ENCODE measurements at places on chromosomes 11 and 22.

DNA sequence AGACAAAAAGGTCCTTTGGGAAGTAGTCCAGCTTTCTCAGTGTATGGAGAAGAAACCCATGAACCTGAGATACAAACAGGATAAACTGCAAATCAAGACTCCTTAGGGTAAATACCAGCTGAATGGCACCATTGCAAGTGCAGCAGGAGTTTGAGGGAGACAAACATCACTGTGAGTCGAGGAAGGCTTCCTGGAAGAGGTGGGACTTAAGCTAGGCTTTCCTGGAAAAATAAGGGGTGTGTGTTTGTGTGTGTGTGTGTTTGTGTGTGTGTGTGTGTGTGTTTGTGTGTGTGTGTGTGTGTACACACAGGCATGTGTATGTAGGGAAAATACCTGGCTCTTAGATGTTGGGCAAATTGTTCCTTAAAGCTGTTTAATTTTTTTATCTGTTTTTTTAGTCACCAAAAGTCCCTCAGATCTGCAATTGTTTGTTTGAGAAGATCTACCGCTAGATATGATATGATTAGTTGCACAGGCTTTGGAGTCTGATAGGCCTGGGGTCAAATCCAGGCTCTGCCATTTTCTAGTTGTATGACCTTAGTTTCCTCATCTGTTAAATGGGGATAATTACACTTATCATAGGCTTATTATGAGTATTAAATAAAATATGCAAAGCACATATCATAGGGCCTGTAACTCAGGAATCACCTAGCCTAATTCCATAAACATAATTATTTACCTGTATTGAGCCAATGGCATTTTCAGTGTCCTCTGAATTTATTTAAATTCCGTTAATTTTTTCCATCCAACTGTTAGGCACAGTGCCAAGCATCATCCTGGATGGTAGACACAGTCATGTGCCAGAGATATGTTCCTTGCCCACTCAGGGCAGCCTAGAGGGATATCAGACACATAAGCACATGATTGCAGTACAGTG lies 85.6 kb upstream of the EED start:
- DNase-seq = no peak

DNA sequence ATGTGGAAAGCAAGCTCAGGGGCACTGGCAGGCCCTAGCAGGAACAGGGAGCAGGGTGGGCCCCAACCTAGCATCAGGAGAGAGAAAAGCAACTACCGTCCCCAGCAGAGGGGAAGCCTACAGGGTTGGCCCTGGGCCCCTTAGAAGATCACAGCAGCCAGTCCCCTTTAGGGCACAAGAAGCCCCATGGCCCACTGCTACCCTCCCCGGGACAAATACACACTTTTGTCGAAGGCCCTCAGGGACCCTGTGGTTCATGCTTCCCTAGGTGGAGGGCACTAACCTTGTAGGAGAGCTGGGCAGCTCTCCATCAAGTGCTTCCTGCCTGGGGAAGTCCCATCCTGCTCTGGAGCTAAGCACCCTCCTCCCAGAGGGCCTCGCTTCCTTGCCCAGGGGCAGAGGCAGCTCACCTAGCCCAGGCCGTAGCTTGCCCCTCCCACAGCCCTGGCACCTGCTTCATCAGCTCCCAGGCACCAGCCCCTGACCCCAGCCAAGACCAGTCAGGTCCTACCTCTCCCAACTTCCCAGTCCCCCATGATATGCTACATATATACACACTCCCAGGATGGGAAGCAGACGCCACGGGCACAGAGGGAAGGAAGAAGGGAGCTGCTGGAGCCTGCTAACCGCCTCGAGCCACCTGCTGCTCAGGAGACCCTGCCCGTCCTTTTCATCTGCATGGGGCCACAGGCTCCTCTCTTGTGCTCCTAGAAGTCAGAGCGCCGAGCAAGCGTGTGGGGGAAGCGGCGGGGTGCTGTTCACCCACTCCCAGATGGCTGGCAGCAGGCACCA lies 20.1 kb downstream of the SUN2 start:
- no peak for DNase-seq

- no peak for DNase-seq
Observed at GRCh38 chr22:39661842-39662685, 91.5 kb downstream of the CACNA1I start.

GRCh38 chr11:130441719-130442118 lies 6.7 kb upstream of the ADAMTS15 start:
- no peak for DNase-seq

DNA sequence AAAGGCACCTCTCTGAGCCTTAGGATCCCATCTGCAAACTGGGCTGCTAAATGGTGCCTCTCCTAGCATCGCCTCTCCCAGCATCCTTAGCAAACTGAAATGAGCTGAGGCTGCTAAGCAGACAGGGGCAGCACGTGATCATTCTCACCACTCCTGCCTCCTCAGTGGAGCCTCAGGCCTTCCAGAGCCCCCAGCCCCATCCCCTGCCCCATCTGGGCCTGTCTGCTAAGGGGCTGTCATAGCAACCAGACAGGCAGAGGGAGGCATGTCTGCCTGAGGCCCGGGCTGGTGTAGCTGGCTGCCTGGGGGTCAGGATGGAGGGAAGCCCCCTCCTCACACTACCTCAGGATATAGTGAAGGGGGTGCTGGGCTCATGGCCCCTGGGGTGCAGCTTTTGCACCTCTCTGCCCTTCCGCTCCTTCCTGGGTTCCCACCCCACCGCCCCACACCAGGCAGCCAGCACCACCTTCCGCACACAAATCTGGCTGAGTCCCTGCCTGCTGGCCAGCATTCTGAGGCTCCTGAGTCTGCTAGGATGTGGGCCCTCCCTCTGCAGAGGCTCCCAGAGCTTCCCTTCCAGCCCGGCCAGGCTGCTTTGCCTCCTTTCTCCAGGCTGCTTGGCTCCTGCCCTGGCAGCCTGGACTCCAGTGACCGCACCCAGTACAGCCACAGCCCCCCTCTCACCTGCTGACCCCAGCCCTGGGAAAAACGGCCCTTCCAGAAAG lies 47.5 kb upstream of the TTLL12 start:
- peak; percentile 21 for DNase-seq

- DNase-seq = peak; percentile 74
Observed at GRCh38 chr22:50526108-50526833, 873 bp upstream of the SCO2 start.

- no peak for DNase-seq
Observed at GRCh38 chr22:37060801-37061610, 9.5 kb downstream of the KCTD17 start.

- DNase-seq = no peak
Observed at GRCh38 chr11:77346906-77347603, 45.6 kb upstream of the GDPD4 start.

DNA sequence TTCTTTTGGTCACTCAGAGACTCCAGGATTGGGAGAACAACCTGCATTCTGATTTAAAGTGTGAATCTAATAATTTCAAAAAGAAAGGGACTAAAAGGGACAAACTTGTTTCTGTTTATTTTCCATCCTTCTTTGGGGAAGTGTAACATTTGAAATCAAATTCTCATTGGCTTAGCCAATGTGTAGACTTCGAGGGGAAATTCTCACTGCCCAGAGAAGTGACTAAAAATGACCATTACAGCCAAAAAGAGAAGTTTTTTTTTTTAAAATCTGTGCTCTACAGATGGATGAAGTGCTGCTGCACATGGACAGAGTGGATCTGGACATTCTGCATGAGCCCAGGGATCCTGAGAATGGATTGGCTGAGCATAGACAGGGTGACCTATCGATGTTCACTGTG lies 49.4 kb upstream of the ELF5 start:
- DNase-seq = no peak

GRCh38 chr11:109510316-109510715 lies 88.3 kb downstream of the C11orf87 start:
- DNase-seq = no peak

GRCh38 chr11:2790568-2790921 lies 90.8 kb upstream of the KCNQ1OT1 start:
- DNase-seq = no peak

DNA sequence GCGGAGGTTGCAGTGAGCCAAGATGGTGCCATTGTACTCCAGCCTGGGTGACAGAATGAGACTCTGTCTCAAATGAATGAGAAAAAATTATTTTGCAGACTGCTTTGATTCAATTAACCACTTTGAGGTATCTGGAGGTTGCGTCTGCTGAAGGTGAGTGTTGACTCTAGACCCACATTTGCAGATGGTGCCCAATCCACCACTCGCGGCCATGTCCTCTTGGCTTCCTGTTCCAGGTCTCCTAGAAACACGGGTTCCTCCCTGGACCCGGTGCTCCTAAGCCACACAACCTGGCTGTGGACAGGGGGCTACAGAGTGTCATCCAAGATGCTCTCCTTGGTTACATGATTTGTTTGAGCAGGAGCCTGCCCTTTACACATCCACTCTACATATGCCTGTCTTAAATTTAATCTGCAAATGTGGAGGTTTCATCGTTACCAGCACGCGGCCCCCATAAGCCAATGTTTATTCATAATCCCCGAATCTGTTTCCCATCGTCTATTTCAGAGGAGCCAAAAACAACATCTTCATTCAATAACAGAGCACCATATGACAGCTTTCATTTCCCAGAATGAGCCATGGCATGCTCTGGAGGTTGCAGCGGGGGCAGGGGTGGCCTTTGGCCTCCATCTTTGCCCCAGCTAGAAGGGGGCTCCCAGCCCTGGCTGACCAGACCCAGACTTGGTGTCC lies 377.2 kb downstream of the CTTN start:
- no peak for DNase-seq

DNA sequence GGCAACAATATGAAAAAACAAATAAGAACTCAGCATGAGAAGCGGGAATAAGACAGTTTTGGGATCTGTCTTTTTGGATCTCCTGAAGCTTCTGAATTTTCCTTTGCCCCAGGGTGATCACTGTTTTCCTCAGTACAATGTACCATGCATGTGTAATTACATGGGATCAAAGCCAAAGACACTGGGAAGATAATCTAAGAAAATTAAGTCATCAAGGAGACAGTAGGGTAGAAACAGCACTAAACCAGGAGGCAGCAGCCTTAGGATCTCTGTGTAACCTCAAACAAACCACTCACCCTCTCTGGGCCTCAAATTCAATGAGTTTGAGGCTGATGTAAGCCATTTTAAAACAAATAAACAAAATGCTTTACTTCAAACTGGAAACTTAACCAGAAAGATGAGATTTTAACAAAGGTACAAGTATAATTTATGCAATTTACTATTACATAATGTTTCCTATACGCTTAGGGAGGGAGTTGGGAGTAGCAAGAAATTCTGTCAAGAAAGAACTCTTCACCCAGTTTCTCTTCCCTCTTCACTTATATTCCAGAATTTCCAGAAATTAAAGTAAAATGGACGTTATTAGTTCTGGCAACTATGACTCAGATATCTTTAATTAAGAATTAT lies 77.0 kb downstream of the RAB30 start:
- DNase-seq = no peak

GRCh38 chr22:50678218-50678650 lies 5.6 kb downstream of the SHANK3 start:
- no peak for DNase-seq

DNA sequence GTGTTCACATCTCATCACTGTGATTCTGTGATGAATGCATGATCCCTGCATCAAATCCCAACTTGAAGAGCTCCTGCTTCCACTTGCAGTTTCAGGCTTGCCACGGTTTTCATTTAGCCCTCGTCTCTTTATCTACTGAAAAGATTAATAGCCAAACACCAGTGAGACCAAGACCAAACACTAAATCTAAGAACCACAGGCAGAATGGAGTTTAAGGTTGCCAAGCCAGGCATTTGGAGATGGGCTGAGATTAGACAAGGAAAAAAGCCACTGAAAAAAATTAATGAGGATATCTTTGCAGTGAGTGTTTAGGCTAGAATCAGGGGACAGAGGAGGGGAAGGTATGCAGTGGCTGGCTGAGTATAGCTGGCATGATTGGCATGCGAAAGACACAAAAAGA lies 227.2 kb upstream of the BLID start:
- DNase-seq = no peak

GRCh38 chr11:77801477-77801876 lies 19.0 kb downstream of the RSF1 start:
- no peak for DNase-seq

DNA sequence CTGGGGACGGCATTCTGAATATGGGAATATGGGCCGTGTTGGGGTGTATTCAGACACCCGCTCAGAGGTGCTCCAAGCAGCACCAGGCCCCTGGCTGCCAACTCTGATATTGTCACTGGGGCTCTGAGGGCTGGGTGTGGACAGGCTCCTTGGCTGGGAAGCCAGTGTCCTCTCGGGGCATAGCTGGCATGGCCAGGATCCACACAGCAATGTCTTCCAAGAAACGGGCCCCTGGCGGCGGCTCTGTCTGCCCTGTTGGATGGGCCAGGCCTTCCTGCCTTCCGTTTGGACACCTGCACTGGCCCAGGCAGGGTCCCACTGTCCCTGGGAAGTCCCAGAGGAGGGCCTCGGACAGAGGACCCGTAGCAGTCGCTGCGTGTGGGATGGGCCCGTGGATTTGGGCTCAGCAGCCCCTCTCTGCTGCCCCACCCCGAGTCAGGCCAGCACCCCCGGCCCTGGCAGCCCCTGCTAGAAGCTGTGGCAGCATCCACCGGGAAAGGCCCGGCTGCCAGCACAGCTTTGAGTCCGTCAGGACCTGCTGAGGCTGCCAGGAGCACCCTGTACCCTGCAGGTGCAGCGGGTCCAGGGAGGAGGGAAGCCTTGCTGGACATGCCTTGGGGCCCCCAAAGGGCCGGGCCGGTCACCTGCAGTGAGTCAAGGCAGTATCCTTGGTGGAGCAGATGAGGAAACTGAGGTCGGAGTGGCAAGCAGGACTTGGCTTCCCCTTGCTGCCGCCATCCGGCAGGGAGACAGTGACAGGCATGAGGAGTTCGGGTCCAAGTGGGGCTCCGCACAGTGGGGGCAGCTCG lies 4.1 kb downstream of the PANX2 start:
- no peak for DNase-seq

GRCh38 chr11:104120493-104121137 lies 43.3 kb downstream of the PDGFD start:
- DNase-seq = no peak

- peak; percentile 42 for DNase-seq
Observed at GRCh38 chr22:22422629-22423112, 85.9 kb downstream of the ZNF280B start.

GRCh38 chr11:116517584-116517983 lies 255.2 kb downstream of the BUD13 start:
- DNase-seq = no peak

DNA sequence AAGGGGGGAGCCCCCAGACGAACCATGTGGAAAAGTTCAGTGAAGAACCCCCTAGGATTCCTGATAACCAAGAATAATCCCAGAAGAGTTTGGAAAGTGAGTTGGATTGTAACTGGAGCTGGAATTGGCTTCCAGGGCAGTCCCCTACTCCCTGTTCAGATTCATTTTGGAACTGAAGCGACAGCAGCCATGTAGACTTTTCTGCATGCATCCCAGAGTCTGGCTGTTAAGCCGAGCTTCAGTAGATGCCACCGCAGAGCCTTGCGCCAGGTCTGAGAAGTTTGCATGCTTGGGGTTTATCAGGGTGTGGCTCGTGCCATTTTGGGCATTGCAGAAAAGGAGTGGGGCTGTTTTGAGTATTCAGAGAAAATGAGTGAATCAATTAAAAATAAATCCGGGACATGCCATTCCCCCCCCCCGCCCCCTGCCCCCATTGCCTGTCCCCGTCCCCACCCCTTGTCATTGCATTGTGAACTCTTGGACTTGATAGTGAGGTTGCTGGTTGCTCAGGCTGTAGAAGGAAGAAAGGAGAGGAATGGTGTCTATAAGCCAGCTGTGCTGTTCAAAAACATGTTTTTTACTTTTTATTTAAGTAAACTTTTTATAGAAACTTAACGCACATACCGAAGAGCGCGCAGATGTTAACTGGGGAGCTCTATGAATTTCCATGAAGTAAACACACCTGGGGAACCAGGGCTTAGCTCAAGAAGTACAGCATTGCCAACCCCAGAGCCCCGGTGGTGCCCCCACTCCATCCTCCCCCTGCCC lies 71.2 kb downstream of the LDLRAD3 start:
- DNase-seq = no peak

All from NCI-H1694 (cell line).